ENCODE measurements at places on chromosomes 7 and 10.

DNA sequence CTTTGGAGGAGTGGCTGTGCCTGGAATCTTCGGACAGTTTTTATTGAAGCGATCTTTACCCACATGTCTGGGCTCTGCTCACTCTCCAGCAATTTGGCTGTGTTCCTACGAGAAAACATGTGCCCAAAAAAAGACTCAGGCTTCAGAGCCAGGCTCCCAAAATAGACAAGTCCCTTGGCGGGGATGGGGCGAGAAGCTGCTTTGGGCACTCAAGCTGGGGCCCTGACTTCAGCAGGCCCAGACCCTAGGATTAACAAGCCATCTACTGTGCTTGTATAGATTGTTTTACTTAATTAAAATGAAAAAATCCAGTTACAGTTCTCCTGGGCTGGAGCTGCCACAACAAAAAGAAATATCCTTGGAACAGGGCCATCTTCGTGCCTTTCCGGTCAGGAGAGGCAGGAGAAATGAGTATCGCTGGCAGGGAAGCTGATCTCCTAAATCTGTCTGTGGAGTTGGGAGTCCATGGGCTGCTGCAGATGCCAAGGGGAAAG, 51.4 kb upstream of the PDCD4 start:
- DNase-seq = no peak

DNA sequence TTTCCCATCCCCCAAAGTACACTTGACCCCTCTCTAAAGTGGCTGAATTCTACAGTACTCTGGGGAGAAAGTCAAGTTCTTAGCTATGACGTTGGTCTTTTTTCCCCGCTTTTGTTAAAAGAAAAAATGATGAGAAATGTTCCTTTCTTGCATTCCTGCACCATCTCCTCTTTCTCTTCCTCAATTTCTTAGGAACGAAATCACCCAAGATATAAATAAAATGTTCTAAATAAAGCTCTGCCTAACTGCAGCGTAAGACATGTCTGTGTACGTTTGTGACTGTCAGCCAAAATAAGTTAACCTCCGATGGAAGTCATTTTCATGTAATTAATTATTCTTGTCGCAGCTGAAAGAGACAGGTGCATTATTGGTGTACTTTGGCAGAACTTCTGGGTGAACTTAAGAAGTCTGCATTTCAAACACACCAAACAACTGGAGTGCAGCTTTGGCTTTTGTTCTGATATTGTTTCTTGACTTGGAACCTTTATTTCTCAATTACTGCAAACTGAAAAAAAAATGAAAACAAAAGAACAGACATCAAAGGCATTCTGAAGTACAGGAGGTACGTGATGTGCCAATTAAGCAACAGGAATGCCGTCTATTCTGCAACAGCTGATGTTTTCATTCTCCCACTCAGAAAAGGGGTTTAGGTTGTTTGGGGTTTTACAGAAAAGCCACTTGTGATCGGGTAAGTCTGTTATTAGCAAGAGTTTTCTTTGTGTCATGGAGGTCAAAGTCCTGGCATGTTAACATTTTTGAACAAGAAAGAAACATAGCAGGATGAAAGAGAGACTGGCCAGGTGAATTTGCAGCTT, 82.4 kb upstream of the SDK1 start:
- peak; percentile 31 for DNase-seq

DNA sequence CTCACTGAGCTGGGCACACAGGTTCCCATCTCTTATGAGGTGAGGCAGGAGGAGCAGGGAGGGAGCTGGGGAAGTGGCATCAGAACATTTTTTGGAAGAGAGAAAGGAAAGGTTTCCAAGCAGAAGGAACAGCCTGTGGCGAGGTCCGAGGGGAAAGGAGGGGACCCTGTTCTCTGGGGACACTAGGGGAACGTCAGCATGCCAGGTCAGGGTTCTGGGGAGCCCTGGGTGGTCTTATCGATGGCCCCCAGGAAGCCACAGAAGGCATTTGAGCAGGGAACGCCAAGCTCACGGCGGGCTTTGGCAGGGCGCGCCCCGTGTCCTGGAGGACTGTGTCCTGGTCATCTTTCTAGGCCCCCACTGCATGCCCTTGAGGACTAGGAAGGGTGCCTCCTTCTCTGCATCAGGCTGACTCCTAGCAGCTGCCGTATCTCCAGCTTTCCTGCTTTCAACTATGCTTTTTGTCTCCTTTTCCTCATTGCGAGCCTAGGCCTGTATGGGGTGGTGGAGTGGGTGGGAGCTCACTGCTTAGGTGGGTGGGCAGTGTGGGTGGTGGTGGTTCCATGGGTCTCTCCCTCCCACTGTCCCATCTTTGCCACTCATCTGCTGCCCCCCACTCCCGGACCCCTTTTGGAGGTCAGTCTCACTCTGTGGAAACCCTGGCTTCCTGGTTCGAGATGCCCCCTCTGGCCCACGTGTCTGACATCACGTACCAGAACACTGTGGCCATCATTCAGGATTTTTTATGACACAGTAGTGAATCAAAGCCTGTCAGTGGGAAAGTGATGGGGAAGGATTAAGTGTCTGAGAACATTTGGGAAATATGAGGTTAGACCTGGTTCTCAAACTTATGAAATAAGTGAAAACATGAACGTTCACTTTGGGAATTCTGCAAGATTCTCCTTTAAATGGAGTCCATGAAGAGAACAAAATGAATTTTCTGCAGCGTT, 89.1 kb downstream of the CUX1 start:
- no peak for DNase-seq

DNA sequence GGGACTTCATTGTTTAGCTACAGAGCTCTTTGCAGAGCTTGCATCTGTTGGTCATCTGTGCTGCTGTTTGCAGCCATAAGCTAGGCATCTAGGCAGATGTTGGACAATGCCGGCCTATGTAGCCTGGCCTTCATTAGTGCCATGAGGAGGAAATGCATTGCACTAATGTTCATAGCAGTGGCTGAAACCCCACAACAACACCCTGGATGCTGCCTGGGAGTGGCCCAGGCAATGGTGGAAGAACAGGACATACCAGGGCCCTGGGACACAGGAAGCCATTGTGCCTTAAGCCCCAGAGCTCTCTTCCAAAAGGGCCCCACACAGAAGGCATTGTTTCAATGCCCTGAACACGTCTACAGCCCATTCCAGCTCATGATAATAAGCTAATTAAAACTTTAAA, 131.5 kb upstream of the LYZL1 start:
- DNase-seq = no peak

- no peak for DNase-seq
These were observed 48.5 kb downstream of the RASGEF1A start for GRCh38 chr10:43218206-43218950.

- peak; percentile 84 for DNase-seq
These were observed 16.8 kb upstream of the ABCB5 start for GRCh38 chr7:20598459-20599309.

DNA sequence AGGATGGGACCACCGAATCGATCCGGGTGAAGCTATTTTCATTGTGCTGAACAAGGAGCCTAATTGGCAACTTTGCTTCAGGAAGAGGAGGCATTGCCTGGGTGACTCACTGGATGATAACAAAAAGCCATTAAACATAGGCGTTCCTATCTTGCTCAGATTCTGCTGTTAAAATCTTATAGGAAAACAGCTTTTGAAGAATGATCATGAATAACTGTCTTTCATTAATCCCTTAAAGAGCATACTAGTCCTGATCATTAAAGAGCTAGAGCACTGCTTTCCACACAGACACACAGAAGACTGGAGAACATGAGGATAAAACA, 174.2 kb upstream of the IMMP2L start:
- DNase-seq = no peak

DNA sequence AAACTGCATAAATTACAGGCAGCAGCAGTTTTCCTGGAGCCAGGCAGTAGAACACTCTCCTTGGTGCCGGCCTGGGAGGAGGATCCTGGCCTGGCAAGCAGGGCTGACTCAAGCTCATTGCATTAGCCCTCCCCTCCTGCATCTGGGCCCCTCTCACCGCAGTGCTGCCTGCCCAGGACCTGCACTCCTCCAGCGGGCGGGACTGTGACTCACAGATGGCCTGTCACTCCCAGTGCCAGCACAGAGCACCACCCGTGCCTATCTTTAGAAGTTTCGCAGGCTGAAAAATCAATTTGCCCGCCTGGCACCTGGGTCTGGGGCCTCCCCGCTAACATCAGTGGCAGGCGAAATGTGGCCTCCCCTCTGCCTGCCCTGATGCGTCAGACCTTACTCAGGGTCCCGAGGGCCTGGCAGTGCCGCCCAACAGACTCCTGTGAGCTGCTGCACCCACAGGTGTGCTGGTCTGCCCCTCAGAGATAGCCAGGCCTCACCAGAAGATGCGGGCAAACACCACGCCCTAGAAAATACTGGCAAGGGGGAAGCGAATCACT, 123.8 kb downstream of the KCNMA1 start:
- peak; percentile 52 for DNase-seq

Measured in stomach (tissue), 19 donors.